IMR-90 (cell line): ENCODE measurements at places on chromosomes 5 and 9. TPM values are rescaled to one million over a fixed set of nuclear protein-coding genes. Genes with fewer than 3 reads are reported as not detected.
A peak's percentile ranks its signal among the peaks of the same experiment; 100 is the strongest.

Gene SPINK6
- not detected in 2 replicates for total RNA-seq

Gene IFNA13
- not detected in 2 replicates for total RNA-seq

Gene NR2F1
- total RNA-seq = 18.1 and 19.0 TPM in 2 replicates

Gene CCDC192
- total RNA-seq = not detected in 2 replicates

Gene PCDHGB1
- total RNA-seq = 3.3 and 3.6 TPM in 2 replicates

Gene TCF7
- total RNA-seq = 0.83 and 1.3 TPM in 2 replicates

DNA sequence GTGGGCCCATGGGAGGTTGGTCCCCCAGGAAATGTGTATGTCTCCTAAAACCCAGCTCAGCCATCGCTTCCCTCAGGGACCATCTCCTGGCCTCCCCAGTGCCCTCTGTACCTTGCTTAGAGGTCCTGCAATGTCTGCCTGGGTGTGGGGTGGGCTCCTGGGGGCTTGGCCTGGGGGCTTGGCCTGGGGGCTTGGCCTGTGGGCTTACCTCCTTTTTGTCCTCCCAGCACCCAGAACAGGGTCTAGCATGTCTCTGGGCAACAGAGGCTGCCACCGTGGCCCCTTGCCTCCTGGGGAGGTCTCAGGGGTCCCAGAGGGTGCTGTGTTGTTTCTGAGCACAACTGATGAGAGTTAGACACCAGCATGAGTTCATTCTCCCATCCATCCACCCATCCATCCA lies 10.7 kb upstream of the VAV2 start:
- no peak for DNase-seq

GRCh38 chr5:169694091-169694625 lies 57.1 kb downstream of the DOCK2 start:
- DNase-seq = peak; percentile 25

GRCh38 chr5:15623794-15624193 lies 123.8 kb downstream of the FBXL7 start:
- DNase-seq = no peak

- peak; percentile 73 for DNase-seq
Measured at GRCh38 chr5:96517295-96517694, 84.2 kb upstream of the PCSK1 start.

DNA sequence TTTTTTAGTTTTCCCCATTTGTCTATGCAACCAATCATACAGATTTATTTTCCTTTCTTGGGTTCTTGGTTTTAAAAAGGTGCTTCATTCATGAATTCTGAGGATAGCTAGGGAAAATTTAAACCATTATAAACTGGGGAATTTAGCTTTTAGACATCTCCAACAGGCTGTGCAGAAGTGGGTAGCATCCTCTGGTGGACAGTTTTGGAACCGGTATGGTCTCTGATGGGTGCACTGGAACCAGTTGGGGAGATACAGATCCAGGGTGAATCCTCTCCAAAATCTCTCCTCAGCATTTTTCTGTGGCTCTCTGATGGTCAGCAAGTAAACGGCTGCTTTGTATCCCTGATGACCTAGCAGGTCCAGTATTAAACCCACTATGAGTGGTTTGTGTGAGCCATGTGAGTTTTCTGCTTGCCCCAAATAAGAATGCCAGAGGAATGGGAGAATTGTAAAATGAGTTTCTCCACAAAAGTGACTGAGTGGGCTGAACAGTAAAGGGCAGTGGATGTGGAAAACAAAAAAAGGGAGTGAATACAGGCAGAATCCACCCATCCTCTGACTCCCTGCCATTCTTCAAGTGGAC lies 9.1 kb upstream of the DNAJC25 start:
- peak; percentile 64 for DNase-seq

DNA sequence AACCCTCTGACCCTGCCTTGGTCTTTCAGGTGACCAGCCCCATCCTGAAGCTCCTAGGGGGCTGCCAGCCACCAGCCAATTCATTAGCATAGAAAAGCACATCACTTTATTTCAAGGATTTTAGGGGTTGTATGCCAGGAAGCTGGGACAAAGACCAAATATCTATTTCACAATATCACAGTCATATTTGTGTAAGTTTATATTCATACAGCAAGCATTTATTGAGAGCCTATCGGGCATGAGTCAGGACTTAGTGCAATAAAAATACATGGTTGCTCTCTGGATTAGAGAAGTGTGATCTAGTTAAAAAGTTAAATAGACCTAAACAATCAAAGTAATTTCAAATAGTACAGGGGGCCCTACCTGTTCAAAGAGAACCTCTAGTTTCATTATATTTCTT lies 113.8 kb downstream of the ERCC6L2 start:
- DNase-seq = peak; percentile 53

- no peak for DNase-seq
Measured at GRCh38 chr5:161865510-161865909, 17.6 kb downstream of the GABRA1 start.

GRCh38 chr5:120207129-120207528 lies 257.0 kb upstream of the PRR16 start:
- DNase-seq = peak; percentile 25

GRCh38 chr5:17852740-17853139 lies 218.5 kb downstream of the TAF11L14 start:
- no peak for DNase-seq

GRCh38 chr5:136810261-136810801 lies 445.0 kb upstream of the TRPC7 start:
- peak; percentile 77 for DNase-seq

DNA sequence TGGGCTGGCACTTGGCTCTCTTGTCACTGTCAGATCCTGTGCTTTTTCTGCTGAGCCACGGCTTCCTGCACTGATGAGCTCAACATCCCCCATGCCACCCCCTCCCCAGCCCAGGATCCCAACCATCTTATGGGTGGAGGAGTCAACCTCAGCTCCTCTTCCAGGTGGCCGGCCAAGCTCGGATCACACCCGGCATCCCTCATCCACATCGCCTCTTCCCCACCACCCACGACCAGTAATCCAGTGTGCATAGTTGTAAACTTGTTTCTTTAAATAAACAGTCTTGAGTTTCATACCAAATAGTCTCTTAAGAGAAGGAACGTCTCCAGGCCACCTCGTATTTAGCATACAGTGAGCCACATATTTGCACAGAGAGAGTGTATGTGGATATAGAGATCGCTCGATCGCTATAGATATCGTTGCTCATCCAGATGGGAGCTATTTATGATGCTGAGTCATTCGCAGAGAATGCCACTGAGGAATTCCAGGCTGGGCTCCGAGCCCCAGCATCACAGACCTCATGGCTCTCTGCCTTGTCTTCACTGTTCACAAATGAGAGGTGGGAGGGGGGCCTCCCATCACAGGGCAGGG lies 61.8 kb upstream of the CPLX2 start:
- peak; percentile 86 for DNase-seq

DNA sequence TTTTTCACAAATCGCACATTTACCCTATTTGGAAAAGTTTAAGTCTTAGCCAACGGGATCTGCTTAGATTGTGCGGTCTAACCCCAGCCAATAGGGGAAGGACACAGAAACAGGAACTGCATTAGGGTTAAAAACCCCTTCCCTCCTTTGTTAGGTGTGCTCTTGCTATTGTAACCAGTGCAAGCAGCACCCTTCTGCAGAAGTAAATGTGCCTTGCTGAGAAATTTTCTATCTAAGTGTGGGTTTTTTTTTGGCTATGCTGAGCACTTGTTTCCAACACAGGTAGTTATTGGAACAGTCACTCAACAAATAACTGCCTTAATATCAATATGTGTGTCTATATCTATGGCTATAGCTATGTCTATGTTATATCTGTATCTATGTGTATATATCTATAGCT lies 190.0 kb downstream of the TRIM32 start:
- no peak for DNase-seq

- DNase-seq = no peak
Measured at GRCh38 chr5:30908356-30908755, 285.1 kb upstream of the CDH6 start.

DNA sequence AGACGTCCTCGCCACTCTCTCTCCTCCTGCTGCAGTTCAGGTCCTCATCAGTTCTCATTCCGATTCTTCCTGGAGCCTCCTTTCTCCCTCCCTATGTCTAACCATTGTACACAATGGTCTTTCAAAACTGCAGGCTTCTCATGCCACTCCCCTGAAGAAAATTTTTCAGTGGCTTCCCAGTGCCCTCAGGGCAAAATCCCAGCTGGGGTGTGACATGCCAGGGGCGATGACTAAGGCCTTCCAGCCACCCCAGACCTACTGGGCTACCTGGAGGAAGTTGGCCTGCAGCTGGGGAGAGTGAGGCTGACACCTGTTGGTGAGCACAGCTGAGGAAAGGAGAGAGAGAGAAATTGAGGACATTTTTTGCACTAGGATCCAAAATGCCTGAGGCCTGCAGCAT lies 65.2 kb downstream of the SREK1 start:
- DNase-seq = no peak

DNA sequence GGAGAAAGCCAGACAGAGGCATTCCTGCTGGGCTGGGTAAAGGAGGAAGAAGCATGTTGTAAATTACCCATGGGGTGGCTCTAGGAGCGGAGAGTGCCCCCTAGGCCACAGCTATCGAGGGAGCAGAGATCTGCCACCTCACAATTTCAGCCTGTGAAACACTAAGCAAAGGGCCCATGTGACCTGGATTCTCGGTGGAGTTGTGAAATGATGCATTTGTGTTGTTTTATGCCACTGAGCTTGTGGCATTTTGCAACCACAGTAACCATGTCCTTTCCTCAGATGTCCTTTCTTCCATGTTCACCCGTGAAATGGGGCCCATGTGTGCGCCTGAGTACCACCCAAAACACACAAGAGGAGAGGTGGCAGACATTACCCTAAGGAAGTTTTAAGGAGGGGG lies 159.3 kb downstream of the SYK start:
- no peak for DNase-seq

DNA sequence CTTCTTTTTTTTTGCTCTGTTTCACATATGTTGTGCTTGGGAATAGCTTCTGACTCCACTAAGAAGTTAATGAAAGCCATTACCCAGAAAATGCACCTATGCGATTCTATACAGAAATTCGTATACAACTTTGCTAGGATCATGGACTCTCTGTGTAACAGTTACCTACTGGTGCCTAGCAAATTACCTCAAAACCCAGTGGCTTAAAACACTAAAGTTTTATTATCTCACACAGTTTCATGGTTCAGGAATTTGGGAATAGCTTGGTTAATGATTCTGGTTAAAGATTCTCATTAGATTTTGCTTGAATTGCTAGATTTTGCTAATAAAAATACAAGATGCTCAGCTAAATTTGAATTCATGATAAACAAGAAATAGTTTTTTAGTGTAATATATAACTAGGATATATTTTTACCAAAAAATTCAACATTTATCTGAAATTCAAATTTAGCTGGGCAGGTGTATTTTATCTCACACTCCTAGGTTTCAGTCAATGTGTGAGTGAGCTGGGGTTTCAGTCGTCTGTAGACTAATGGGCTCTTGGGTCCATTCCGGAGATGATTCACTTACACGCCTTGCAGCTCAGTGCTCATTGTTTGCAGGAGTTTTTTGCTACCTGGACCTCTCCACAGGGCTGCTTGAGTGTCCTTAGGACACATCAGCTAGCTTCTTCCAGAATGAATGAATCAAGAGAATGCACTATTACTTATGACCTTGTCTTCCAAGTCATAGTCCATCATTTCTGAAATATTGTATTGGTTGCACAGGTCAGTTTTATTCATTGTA lies 75.1 kb downstream of the MROH2B start:
- no peak for DNase-seq
